ENCODE measurements at places on chromosomes 3 and 15.

DNA sequence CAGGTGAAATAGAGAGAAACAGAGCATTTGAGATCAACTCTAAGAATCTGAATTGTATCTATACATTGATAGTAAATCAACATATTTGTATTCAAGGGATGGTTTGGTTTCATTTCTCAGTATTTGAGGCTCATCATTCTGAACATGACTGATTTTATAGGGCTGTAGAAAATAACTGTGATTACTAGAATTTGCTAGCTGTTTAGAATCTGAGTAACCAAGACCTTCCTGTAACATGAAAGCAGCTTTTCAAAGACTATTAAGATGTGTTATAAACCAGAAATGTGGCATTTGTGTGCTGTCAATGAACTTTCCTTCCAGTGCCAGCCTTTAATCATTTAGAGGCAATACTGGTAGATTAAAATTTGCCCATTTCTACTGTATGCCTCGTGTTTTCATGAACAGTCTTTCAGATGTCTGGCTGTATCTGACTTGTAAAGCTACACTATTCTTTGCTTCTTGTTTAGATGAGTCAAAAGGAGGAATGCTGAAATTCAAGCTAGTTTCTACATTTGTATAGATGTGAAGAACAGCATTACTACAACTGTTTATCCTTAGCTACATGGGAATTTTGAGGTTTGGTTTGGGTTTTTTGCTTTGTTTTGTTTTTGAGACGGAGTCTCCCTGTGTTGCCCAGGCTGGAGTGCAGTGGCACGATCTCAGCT lies 137.3 kb upstream of the BHLHE40 start:
- DNase-seq: no peak

DNA sequence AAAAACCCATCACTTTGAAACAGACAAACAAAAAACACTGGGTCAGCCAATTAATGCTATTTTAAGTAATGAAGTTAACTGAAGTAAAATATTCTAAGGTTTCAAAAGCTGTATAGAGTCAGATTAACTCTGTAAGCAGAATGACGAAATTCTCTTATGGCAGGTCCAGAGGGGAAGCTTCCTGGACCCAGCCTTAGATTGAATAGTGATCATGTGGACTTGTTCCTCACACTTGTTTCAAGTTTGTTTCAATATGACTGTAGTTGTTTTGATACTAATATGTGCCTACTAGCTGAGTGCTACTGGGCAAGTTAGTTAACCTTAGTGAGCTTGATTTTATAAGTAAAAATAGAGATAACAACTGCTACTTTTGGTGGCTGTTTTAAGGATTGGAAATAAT lies 32.6 kb downstream of the PLS1 start:
- DNase-seq: no peak

DNA sequence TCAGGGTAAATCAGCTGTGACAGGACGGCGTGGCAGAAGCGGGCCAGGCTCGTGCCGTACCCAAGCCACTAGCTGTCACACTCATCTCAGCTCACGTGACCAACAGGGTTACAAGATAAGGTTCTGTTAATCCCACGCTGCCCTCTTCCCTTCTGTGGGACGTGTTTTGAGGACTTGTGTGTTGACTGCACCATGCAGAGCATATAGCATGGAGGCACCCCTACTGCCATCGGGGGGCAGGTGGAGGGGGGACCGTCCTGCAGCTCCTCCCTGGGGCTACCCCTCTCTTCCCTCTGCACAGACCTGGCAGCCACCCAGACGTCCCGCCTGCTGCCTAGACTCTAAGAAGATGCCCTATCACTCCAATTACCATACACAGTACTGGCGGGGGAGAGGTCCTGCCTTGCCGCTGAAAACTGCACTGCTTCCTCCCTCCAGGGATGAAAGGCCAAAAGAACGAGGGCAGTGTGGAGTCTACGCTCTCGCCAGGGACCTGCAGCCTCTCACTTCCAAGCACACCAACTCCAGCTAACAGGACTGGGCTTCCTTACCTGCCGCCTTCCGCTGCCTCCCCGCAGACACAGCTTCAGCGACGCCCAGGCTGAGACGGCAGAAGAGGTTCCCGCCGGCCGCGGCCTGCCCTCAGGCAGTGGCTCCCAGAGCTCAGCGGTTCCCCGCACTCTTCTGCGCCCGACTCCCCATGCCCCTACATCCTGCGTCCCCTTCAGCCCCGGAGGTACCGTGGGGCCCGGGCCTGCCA lies at the start of gene TNK2:
TNK2 (minus strand) TSS at position 618 of the 760 bp plus-strand sequence. CDS start 19,963 bp downstream, outside the sequence.
- no peak for DNase-seq

- DNase-seq: no peak
These were observed 20.4 kb downstream of the BMF start for GRCh38 chr15:40087991-40088928.

DNA sequence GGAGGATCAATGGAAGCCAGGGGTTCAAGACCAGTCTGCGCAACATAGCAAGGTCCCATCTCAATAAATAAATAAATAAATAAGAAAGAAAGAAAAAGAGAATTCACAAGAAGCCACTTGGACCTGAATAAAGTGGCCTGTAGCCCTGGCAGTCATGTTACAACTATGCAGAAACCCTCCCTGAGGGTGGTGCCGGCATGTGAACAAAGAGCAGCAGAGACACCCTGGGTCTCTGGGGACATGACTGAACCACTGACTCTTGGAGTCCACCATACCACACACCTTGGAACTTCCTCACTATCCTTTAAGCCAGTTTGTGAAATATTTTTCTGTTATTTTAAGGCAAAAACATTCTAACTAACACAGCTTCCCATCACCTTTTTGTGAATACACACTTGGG lies 93.0 kb downstream of the MEIS2 start:
- no peak for DNase-seq

DNA sequence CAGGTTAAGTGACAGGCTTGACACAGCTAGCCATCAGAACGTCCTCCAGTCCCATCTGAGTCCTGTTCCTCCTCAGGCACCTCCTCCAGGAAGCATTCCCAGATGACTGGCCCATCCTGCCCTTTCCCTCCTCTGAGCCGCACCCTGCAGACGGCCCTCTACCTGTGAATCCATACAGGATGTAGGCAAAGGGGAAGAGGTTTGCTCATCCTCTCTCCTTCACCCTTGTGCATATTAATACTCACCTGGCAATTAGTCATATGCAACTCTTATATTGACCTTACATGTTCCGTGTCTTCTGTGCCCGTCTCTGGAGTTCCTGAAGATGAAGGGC lies 61.9 kb downstream of the SMAD3 start:
- DNase-seq: no peak

DNA sequence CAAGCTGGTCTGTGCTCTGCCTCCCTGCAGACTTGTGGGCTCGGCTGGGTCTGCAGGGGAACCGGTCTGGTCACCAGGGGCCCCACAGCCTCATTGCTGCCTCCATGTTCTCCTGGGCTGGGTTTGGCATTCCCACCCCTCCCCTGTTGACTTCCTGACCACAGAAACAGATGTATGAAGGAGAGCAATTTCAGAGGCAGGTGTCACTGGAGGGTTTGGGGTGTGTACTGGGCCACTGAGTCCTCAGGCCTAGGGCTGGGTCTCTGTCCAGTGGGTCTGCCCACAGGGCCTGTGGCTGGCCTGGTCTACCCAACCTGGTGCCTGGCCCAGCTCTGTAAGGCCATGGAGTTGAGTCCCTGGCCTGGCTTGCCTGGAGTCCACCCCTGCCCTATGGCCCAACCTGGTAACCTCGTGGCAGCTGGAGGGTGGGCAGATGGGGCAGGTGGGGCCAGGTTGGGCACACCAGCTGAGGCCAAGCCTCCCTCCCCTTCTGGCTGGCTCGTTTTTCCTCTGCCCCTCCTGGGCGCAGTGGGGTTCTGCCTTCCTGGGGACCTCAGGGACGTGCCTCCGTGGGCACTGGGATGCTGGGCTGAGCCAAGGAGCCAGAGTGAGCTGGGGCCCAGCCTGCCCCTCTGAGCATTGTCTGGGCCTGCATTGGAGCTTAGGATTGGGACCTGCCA lies 20.8 kb downstream of the PLXNA1 start:
- DNase-seq: no peak

GRCh38 chr3:134869153-134869726 lies 74.2 kb downstream of the EPHB1 start:
- DNase-seq: no peak

DNA sequence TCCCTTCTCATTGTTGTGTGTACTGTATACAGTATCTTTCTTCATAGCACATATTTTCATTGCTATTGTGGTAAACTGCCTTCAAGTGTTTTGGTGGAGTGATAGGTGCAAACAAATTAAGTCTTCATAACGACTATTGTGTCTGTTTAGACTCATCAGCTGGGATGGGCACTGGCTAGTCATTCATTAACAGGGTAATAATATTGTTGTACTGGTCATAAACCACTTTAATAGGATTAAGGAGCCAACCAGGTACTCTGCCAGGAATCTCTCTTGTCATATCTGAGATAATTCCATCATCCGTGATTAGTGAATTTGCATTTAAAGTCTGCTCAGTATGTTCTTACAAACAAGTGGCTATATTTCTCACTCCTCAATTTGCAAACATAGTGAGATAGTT lies 10.2 kb upstream of the TMEM45A start:
- no peak for DNase-seq

DNA sequence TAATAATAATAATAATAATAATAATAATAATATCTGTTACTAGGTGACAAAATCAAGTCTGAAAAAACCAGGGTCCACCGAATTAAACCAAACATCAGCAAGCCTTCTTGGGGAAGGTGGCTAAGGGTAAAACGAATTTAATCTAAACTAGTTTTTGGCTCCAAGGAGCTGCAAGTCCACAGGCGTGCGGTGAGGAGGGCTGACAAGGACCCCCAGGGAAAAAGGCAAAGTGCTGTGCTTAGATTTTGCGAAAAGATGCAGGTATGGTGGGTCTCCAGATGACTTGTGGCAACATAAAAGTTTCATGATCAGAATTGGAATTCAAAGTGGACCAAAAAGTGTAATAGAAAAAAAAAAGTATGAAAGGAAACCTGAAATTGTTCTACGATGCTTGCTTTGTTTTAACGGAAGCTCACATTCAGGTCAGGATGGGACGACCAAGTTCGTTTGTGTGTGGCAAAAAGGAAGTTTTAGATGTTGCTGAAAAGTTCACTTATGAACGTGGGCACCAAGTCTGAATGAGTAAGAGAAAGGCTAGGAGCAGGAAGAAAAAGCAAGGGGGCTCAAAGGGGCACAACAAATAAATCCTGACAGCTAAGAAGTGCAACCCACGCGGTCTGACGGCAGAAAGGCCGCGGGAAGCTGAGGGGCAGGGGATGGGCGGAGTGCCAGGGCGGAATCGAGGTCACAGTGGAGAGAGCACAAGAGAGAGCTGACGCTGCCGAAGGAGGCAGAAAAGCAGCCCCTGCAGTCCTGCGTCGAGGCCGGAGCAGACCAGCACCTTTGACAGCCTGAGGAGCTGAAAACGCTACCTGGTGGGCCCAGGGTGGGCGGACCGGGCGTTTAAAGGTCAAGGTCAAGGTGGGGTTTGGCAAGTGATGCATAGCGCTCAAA lies 1.1 kb downstream of the WDR82 start:
- peak; percentile 82 for DNase-seq

GRCh38 chr3:79843180-79843579 lies 75.4 kb upstream of the ROBO1 start:
- DNase-seq: no peak

- no peak for DNase-seq
These were observed 221.3 kb upstream of the UBE2E2 start for GRCh38 chr3:22981861-22982260.

DNA sequence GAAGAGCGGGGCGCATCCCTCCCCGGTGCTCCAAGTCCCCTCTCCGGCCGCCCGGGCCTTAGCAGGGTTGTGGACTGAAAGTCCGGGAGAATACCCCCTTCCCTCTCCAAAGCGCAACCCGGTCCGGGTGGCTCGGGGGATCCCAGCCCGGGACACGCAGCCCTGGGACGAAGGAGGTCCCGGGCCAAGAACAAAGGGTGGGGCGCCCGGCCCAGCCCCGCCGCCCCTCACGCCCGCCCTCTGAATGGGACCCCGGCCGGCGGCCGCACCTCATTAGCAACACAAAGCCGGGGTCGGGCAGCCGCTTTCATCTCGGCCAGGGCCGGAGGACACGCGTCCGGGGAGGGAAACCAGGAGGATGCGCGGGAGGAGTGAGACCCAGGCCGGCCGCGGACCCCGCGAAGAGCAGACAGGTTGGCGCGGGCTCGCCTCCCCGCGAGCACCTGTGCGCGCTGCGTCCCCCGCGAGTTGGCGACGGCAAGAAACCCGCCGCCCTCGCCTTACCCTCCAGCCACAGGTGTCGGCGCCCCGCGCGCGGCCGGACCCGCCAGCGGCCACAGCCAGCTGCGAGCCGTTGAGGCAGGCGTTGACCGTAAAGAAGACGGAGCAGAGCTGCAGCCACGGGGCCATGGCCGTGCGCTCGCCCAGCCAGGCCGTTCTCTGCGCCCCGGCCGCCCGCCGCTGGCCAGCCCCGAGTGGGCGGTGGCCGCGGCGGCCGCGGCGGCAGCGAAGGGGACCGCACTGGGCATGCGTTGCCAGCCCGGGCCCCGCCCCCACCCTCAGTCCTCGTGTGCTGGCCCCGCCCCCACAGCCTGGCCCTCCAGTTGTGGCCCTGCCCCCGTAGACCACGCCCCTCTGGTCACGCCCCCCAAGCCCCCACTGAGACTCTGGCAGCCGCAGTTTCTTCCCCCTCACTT lies at the start of gene IL17RD:
IL17RD (minus strand) TSS at position 697 of the 917 bp plus-strand sequence; CDS start at position 630, 67 bp downstream.
- no peak for DNase-seq

DNA sequence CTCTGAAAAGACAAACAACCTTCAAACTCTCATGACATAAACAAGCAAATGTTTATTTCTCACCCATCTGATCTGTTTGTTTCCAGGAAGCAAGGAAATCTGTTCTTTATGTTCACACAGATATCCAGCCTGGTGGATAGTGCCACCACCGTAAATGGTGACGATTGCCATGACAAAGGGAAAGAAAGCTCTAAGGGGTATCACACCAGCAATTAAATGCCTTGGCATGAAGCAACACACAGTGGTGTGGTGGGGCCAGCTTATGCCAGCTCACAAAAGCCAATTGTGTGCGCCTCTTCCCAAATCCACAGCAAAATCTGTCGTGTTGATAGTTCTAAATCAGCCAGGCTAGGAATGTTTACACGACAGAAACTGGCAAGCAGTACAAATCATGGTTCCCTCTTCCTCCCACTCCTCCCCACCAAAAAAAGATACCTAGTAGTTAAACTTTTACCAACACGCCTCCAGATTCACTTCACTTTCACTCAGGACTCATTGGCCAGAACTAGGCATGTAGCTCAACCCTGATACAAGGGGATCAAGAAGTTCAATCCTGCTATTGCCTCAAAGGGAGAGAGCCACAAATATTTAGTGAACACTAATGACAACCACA lies 189.2 kb upstream of the SLCO3A1 start:
- DNase-seq: no peak

GRCh38 chr3:30597131-30597768 lies 9.2 kb upstream of the TGFBR2 start:
- DNase-seq: no peak

- DNase-seq: no peak
These were observed 585 bp downstream of the KIF23 start for GRCh38 chr15:69414701-69415167.

GRCh38 chr3:141796889-141797781 lies 33.9 kb downstream of the GRK7 start:
- peak; percentile 47 for DNase-seq

DNA sequence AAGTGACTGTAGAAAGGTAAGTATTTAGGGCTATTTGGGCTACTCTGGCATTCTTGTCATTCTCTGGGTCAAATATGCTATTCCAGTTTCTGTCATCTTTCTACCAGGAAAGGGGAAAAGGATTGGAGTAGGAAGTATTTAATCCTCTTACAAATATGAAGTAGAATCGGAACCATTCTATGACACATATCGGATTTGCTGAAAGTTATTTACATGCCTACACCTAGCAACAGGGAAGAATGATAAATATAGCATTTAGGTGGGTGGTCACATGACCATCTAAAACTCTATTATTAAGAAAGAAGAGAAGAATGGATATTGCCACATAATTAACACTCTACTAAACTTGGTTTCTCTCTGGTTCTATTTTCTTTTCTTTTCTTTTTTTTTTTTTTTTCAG lies 1353.1 kb downstream of the ZPLD1 start:
- DNase-seq: no peak

GRCh38 chr3:10419637-10420232 lies 85.7 kb downstream of the ATP2B2 start:
- no peak for DNase-seq

Measured in stimulated activated CD4-positive, alpha-beta T cell treated with anti-CD3 and anti-CD28 coated beads, TNF-alpha, amount 100 ng/mL, for 24 hours (primary cell).